AG10803 (cell line): ENCODE measurements at places on chromosomes 3 and 15.

GRCh38 chr15:61752001-61752400, 308.2 kb downstream of the VPS13C start:
- DNase-seq: no peak

DNA sequence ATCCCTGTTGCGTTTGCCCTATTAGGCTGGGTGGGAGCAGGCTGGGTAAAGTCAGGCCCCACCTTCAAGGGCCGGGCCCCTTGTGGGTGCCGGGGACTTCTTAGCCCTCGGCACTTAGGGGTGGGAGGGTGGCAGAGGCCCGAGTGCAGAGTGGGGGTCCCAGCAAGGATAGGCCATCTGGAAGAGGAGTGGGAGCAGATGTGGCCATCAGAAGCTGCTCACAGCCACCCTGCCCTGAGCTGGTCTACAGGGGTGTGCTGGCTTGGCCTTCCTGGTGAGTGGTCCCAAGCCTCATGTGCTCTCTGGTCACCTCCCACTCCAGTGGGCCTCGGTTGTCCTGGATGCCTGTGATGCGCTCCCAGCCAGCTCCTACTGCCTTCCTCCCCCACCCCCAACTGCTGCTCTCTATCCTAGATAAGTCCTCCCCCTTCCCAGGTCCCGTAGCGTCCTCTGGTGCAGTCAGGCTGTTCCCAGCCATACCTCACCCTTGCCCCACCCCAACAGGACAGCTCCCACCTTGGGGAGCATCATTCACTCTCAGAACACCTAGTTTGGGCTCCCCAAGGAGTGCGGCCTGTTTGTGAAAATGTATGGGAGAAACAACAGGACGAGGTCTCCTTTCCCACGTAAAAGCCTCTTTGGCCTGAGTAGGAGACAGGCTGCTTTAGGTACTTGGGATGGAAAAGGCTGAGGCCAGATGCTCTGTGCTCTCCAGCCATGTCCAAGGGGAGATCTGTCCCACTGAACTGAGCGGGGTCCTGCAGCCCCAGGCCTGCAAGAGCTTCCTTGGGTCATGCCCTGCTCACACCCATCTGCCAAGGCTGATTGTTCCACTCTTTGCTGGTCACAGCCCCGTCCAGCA, 24.9 kb upstream of the PLXNA1 start:
- DNase-seq: no peak

GRCh38 chr15:27427276-27427675, 456.3 kb downstream of the GABRG3 start:
- DNase-seq: no peak

DNA sequence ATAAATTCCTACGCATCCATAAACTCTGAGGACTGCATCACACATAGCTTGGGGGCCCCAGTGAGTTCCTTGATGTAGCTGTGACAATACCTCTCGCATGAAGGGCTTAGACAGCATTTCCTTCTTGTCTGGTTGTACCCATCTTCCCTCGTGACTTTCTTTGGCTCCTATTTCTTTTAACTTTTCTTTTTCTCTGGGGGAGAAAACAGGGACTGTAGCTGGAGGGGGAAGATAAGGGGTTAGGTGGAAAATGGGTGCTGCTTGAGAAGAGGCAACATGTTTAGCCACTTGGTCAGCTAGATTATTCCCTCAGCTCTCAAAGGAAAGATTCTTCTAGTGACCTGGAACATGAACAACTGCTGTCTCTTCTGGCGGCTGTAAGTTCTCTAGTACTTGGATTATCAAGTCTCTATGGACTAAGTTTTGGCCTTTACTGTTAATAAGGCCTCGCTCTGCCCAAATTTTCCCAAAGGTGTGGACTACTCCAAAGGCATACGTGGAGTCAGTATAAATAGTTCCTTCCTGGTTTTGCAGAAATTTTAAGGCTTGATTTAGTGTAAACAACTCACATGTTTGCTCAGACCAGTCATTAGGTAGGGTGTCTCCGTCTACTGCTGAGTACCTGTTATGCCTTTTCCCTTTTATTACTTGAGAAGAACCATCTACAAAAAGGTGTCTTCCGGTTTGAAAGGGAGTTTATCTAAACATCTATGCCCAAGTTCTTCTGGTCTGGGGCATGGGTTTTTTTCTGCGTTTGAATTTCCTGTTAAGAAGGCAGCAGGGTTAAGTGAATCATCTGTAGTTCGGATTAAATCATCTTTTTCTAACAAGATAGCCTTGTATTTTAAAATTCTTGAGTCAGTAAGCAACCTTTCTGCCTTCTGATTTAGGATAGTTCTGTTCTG, 21.0 kb upstream of the ATG7 start:
- DNase-seq: no peak

DNA sequence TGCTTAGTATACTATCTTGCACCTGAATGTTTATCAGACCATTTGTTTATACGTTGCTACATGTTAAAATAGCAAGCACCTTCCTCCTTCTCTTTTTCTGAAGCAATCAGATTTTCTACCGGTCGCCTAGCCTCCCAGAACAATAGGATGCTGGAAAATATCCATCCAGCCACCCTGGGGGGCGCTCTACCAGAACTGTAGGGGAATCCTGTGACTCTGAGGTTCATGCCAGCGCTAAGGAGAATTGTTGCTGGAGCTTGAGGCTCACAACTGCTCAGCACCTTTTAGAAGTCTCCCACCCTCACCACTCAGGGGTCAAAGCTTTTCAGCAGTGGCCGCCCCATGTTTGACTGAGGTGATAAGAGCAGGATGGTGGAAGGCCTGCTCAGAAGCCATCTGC, 27.5 kb downstream of the SQOR start:
- no peak for DNase-seq

DNA sequence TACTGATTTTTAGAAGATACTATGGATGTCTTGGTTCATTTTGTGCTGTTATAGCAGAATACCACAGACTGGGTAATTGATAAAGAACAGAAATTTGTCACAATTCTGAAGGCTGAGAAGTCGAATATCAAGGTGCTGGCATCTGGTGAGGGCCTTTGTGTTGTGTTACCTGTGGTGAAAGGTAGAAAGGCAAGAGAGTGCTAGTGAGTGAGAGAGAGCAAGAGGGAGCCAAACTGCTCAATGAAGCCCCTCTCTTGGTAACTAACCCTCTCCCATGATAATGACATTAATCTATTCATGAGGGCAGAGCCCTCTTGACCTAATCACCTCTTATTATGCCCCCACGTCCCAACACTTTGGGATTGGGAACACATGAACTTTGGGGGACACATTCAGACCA, 31.3 kb downstream of the PDCD6IP start:
- DNase-seq: no peak

DNA sequence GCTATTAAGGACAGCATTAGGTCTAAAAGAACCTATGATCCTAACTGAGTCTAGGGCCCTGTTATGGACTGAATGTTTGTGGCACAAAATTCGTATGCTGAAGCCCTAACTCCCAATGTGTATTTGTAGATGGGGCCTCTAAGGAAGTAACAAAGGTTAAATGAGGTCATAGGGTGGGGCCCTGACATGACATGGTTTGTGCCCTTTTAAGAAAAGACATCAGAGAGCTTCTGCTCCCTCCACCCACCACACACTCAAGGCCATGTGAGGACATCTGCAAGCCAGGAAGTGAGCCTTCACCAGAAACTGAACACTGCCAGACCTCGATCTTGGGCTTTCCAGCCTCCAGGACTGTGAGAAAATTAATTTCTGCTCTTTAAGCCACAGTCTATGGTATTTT, 49.2 kb downstream of the PHC3 start:
- no peak for DNase-seq

GRCh38 chr15:77573802-77574201, 58.9 kb downstream of the LINGO1 start:
- no peak for DNase-seq

DNA sequence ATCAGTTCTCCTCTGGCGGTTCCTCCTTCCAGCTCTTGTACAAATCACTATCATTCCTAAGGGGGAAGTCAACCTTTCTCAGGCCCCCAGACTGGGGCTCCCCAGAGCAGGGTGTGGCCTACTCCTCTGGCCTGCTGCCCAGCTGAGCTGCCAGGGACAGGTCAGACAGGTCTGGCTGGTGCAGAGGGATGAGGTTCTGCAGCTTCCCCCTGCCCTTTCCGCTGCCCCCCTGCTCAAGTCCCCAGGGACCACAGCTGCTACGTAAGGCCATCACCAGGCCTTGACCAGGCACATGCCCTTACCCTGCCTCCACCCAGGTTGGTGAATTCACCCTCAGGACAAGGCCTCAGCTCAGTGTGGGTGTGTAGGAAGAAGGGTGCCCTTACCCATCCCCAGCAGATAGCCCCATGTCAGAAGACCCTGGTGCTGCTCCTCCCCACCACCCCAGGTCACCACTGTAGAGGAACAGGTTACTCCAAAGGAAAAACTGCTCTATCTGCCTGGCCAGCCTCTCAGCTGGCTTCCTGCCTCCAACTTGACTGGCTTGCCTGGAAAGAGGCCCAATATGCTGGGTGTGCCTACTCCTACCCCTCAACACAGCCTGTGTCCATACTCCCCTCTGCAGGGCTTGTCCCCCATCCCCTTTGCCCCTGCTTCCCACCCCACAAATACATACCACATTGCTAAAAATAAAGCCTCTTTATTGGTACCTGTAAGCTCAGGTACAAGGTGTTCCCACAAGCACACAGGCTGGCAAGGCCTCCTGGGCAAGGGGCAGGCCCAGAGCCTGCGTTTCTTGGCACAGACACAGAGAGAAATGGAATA, 12.0 kb downstream of the CSRNP1 start:
- peak; percentile 46 for DNase-seq

- DNase-seq: no peak
Observed at GRCh38 chr3:127556565-127556964, 34.0 kb downstream of the TPRA1 start.

GRCh38 chr3:14228681-14229470, 50.3 kb downstream of the LSM3 start:
- DNase-seq: no peak

DNA sequence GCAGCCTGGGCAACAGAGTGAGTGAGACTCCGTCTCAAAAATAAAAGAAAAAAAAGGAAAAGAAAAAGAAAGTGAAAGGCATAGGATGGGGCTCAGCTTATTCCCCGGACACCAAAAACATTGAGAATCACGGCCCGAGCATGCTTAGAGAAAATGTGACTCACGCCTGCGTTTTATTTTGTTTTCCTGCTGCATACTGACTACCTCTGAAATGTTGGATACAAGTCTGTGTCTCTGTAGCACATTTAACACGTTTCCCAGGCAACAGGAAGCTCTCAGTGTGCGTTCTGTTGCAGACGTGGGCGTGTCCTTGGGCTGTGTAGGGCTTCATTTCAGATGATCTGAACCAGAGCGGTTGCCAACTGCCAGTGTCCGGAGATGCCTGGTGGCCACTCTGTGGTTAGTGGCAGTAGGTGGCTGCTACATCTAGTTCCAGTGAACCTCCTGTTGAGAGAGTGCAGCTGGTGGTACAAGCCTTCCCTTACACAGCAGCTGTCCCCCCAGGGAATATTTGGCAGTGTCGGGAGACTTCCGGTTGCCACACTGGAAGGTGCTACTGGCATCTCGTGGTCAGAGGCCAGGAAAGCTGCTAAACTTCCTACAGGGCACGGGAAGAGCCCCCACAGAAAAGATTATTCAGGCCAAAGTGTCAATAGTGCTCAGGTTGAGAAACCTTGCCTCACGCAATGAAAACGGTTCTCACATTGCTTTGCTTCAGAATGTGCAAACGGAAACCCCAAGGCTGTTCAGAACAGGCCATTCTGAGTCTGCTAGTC, 3.0 kb downstream of the SLC51A start:
- peak; percentile 89 for DNase-seq

GRCh38 chr3:60772584-60772983, 478.7 kb downstream of the FHIT start:
- no peak for DNase-seq

- peak; percentile 41 for DNase-seq
Observed at GRCh38 chr3:10703875-10704274, 112.2 kb upstream of the SLC6A11 start.

- no peak for DNase-seq
Observed at GRCh38 chr3:194482196-194482593, 4.6 kb downstream of the ATP13A3 start.

DNA sequence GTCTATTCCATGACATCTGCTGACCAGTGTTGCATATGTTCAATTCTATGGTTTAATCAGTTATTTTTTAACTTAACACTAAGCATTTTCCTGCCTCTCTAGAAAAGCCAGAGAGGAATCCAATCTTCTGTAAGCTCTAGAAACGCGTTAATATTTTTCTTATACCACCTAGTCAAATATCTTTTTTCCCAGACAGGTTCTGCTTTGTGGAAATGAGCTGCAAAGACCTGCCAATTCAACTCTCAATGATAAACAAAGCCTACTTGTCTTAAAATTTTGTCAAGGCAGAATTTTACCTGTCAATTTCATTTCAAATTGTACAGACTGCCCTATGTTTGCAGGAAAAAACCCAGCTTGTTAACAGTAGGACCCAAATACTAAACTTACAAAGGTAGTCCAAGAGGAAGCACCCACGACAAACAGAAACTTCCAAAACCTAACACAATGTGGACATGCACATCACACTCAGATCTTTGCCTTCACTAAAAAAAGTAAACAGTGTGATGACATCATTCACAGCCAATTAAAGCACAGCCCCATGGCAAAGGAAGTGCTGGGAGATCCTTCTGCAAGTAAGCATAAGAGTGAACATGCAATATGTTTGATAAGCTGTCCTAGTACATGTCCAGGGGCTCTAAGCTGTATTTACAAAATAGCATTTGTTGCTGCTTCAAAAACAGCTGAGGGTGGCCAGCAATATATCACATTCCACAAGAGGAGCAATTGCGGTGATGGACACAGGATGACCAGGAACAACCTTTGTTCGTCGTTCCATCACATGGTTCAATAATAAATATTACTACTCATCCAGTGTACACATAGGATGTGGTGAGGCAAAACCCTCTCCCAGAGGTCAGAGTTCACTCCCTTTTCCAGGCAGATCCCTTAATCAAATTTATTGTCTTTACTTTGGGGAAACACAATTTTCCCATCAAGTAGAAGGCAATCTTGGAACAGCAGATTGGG, 139.4 kb upstream of the TSC22D2 start:
- DNase-seq: no peak

DNA sequence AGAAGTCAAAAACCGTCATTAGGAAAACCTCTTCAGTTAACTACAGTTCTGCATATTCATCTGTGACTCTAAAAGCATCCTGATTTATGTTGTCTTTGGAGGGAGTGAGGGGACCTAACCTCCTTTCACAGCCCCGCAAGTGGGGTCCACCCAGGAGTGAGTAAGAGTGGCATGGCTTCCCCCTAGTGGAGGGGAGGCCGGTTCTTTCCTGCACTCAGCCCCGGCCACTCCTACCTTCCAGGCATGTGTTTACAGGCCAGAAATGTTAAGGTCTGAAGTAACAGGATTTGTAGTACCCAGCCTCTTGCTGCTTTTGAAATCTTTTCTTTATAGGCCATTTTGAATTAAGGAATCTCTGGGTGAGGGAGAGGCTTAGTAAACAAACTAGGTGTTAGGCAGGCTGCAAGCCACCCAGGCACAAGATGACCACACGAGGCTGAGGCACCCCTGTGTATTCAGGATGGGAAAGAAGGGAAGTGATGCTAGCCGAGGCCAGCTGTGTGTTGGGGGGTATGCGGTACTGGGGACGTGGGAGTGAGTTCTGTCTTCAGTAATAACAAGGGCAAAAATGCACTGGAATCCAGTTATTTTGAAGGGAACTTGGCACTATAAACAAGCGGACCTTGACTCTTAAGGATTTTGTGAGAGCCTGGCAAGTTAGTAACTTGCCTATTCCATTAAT, 50.5 kb downstream of the CTDSPL start:
- DNase-seq: no peak
